ENCODE measurements at places on chromosomes 12 and 14. TPM values are rescaled to one million over a fixed set of nuclear protein-coding genes. Genes with fewer than 3 reads are reported as not detected.
A peak's percentile ranks its signal among the peaks of the same experiment; 100 is the strongest.

- peak; percentile 96 for DNase-seq
These were observed 1.0 kb upstream of the DUSP6 start for GRCh38 chr12:89353188-89353822.

Gene NUBPL
- 11.4 TPM for total RNA-seq

DNA sequence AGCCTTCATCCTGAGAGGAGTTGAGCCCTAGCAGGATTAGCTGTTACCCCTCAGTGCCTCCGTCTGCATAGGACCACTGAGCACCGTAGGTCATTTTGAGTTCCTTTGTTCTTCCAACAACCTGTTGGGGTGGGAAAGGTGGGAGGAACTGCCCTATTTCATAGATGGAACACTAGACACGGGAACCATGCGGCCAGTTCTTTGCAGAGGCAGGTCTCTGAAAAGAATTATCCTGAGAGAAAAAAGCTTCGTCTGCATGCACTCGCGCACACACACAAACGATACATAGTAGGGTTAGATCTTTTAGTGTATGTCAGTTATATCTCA is 28.5 kb downstream of the TRAFD1 start:
- peak; percentile 37 for DNase-seq

Gene REM2
- total RNA-seq: 0.77 TPM

Gene GPN3
- total RNA-seq: 42.2 TPM

DNA sequence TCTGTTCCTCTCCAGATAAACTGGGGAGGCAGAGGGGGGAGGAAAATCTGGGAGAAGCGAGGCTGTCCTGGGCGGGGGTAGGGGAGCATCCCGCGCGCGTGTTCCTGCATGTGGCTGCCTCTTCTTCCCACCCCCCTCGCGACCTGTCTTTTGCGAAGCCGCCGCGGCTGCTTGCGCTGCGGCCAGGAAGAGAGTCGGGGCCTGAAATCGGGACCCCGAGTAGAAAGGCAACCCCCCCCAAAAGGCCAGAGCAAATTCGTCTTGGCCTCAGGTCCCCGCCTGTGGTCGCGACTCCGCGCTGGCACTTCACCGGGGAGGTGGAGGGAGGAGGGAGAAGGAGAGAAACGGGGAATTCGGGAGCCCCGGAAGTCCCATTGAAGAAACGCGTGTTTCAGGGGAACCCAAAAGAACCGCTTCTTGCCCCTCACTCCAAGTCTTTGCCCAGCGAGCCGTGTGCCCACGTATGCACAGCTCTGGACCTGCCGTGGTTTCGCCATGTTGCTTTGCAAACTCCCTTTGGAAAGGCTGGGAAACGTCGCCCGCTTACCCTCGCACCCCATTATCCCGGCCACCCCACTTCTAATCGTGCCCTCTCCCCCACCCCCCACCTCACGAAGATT is 944 bp downstream of the CCND2 start:
- peak; percentile 78 for DNase-seq
